Renal cortical epithelial cell (primary cell): ENCODE measurements at places on chromosomes 12 and 14. TPM values are rescaled to one million over a fixed set of nuclear protein-coding genes. Genes with fewer than 3 reads are reported as not detected.

Gene KLC1
- total RNA-seq, result 137 and 244 TPM in 2 replicates

Gene BHLHE41
- total RNA-seq, result 6.1 and 16.0 TPM in 2 replicates

Gene MYH6
- not detected in 2 replicates for total RNA-seq

Gene GPR84
- not detected in 2 replicates for total RNA-seq

Gene ADGRD1
- total RNA-seq, result 0.05 TPM in 1 of 2 replicates, not detected in the other

Gene NKX2-1
- not detected in 2 replicates for total RNA-seq
